ENCODE measurements at places on chromosomes 7 and 10. TPM values are rescaled to one million over a fixed set of nuclear protein-coding genes. Genes with fewer than 3 reads are reported as not detected.

GRCh38 chr7:64102656-64103400, 57.6 kb downstream of the ZNF727 start:
- no peaks in the 10 kb centered on the region for H3K4me1 ChIP-seq
- H3K27ac ChIP-seq: no peak overlapping the region
- no peak overlapping the region for H3K4me3 ChIP-seq
- H3K36me3 ChIP-seq: peaks cover 5% of the 10 kb centered on the region

DNA sequence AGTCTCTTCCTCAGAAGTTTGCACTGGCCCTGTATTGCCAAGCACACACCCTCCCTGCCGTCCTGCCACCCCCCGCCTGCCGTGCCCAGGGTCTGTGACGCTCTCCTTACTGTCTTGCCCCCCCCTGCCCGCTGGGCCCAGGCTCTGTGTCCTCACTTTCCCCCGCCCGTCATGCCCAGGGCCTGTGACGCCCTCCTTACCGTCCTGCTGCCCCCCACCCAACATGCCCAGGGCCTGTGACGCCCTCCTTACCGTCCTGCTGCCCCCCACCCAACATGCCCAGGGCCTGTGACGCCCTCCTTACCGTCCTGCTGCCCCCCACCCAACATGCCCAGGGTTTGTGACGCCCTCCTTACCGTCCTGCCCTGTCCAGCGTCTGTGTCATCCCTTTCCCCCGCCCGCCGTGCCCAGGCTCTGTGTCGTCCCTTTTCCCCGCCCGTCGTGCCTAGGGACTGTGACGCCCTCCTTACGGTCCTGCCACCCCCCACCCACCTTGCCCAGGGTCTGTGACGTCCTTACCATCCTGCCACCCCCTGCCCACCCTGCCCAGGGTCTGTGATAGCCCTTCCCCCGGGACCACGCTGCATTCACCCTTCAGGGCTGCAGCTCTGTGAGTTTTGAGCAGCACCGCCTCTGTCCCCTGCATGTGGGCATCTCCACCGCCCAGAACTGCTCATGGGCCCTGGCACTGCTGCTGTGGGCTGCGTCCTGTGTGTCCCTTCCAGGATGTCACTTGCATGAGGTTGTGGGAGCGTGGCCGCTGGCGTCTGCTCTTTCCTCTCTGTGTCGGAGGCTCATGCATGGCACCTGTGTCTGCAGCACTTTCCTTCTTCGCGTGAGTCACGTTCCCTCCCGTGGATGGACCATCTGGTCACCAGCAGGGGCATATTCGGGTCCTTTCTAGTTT, 19.3 kb upstream of the PRKAR1B start:
- H3K36me3 ChIP-seq: peaks cover 7% of the 10 kb centered on the region
- no peaks in the 10 kb centered on the region for H3K27me3 ChIP-seq
- H3K4me3 ChIP-seq: no peak overlapping the region
- peaks cover 13% of the 10 kb centered on the region for H3K4me1 ChIP-seq
- H3K27ac ChIP-seq: no peak overlapping the region

WDR86 gene
- not detected for total RNA-seq

- peak overlapping the region; percentile 53 for H3K27ac ChIP-seq
- peaks cover 52% of the 10 kb centered on the region for H3K4me1 ChIP-seq
- H3K27me3 ChIP-seq: peaks cover 3% of the 10 kb centered on the region
- no peak for DNase-seq
- H3K4me3 ChIP-seq: no peak overlapping the region
Observed at GRCh38 chr10:44172883-44173607, 211.9 kb downstream of the CXCL12 start.

GRCh38 chr10:101138788-101139420, 7.8 kb downstream of the TLX1 start:
- DNase-seq: no peak
- H3K4me3 ChIP-seq: no peak overlapping the region
- peaks cover 76% of the 10 kb centered on the region for H3K27me3 ChIP-seq
- peaks cover 24% of the 10 kb centered on the region for H3K4me1 ChIP-seq

GRCh38 chr10:13555884-13556510, 27.2 kb upstream of the BEND7 start:
- no peak overlapping the region for H3K4me3 ChIP-seq
- no peak overlapping the region for H3K27ac ChIP-seq
- H3K36me3 ChIP-seq: peaks cover 2% of the 10 kb centered on the region
- DNase-seq: no peak
- H3K4me1 ChIP-seq: peaks cover 9% of the 10 kb centered on the region

DNA sequence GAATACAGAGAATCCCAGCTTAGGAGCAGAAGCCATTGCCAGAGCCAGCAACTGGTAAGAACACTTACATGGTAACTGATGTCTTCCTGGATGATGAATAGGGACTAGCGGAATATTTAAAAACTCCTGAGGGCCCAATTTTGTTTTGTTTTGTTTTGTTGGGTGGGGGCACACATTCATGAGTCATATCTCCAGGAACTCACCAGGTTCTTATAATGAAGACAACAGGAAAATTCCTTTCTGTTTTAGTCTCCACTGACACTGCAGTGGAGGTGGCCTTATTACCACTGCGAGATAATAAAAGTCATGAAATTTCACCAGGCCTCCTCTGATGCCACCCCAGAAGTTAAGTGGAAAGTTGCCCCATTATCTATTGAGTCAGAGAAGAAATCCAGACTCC, 6.6 kb upstream of the CUZD1 start:
- H3K36me3 ChIP-seq: no peaks in the 10 kb centered on the region
- no peak overlapping the region for H3K4me3 ChIP-seq
- no peak overlapping the region for H3K27ac ChIP-seq

HTR7 gene
- 0.32 TPM for total RNA-seq
